ENCODE measurements at places on chromosomes 11 and 22.

DNA sequence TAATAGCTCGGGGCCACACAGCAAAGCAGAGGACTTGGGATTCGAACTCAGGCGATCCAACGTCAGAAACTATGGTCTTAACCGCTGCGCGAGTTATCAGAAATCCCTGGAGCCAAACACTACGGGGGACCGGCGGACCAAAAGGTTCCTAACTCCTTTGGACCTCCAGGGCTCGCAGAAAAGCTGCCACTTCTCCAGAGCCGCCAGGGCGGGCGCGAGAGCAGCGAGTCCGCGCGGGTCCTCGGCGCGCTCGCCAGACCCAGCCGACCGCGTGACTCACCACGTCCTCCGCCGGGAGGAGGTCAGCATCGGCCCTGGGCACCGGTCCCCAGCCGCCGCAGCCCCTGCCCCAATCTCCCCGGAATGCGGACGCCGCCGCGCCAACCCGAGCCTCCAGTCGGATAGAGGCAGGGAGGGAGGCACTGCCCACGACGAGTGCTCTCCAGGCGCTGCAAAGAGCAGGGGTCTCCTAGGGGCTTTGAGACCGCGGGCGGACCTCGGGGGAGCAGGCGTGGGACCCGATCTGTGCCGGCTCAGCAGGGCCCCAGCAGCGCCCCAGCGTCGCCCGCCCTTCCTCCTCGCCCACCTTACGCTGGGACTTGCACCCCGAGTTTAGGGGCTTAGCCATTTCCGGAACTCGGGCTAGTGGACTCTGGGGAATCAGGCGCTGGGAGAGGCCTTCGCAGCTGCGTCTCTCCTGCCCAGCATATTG, 6.2 kb upstream of the ALX4 start:
- no peak for DNase-seq

DNA sequence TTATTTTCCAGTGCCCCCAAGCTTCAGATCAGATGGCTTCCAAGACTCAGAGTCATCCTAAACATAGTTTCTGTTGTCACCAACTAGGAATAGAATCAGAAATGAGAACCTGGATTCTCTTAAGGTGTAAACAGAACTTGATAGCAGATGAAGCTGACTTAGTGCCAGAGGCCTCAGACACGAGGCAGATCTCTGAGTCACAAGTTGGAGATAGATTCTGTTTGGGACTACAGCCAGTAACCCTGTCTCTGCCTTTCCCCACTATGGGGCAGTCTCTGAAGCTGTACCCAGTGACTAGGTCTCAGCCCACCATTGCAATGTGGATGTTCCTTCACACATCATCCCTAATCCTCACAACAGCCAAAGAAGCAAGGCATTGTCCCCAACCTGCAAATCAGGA, 25.4 kb downstream of the NEU3 start:
- DNase-seq, result no peak

DNA sequence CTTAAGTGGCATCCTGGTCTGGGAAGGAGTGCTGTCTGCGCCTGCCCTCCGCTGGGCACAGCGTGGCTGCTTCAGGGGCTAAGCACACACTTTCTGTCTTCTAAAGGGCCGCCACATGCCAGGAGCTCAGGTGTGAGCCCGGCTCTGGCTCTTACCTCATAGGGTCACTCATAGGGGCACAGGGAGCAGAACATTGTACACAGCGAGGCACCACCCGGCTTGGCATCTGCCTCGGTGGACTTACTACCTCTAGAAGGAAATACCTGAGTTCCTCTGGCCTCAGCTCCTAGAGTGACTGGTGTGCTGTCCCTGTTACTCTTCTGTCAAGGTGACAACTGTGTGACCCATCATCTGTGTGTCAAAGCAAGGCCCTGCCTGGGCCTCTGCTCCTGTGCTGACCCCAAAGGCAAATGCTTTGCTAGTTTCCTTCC, 13.4 kb downstream of the NEAT1 start:
- no peak for DNase-seq

DNA sequence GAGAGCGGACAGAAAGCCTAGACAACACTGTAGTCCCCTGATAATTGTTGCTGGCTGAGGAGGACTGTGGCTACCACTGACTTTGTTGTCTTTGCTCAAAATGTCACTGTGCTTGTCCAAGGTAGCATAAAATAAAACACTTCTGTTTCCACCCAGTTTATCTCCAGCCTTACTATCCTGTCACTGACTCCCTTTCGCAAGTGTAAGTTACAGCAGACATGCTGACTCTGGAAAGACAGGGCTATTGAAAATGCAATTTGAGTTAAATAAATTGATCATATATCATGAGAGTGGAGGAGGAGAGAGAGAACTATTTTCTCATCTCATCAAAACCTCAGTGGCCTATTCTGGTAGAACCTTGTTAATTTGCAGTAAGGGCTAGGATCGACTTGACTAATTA, 138.0 kb upstream of the KIRREL3 start:
- no peak for DNase-seq

- no peak for DNase-seq
Measured at GRCh38 chr11:104164028-104164520, at the start of gene PDGFD. Gene PDGFD, minus strand, starts transcription at chr11:104164147.

- no peak for DNase-seq
Measured at GRCh38 chr22:17973217-17973616, 51.1 kb downstream of the MICAL3 start.

- no peak for DNase-seq
Measured at GRCh38 chr11:65430406-65431217, 8.0 kb downstream of the NEAT1 start.

GRCh38 chr11:72331761-72332160, 87.8 kb upstream of the PHOX2A start:
- no peak for DNase-seq

GRCh38 chr11:12802418-12803085, 128.3 kb downstream of the TEAD1 start:
- no peak for DNase-seq

- DNase-seq, result no peak
Measured at GRCh38 chr22:28329186-28330073, 350.2 kb downstream of the TTC28 start.

- DNase-seq, result no peak
Measured at GRCh38 chr11:73177380-73177777, 35.3 kb upstream of the FCHSD2 start.

- DNase-seq, result no peak
Measured at GRCh38 chr22:48699511-48699910, 1128.2 kb downstream of the BRD1 start.

- DNase-seq, result no peak
Measured at GRCh38 chr22:37326726-37327125, 44.4 kb downstream of the CYTH4 start.

- no peak for DNase-seq
Measured at GRCh38 chr11:111944139-111944538, 7.0 kb downstream of the DIXDC1 start.

GRCh38 chr11:70378506-70379134, 19.7 kb upstream of the CTTN start:
- no peak for DNase-seq

GRCh38 chr11:5605849-5606248, 9.4 kb downstream of the TRIM6 start:
- DNase-seq, result no peak

DNA sequence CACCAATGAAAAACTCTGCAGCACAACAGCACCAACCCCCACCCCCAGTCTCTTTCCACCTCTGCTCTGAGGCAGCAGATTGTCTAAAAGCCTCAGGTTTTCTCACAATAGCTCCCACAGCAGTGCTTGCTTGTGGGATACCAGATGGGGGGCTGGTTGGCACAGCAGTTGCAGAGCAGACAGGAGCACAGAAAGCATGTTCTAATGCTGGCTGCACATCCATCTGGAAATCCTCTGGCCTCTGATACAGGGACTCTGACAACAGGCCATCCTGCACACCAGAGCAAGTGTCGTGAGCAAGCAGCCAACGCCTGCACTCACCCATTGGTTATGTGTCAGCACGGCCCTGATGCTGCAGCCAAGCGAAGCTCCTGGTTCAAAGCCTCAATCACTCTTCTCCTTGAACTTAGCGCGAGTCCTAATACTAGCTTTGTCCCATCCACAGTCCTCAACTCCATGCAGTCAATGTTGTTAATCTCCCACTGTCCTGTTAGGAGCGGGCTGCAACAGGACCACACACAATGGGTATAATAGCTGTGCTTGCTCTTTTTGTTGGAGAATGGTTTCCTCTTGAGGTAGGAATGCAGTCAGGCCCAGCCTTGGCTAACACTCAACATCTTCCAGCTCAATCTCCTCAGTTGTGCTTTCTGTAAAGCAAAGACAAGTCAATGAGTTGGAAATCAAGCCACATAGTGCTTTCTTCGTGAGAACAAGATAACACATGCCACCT, 30.3 kb downstream of the VSTM5 start:
- DNase-seq, result no peak

DNA sequence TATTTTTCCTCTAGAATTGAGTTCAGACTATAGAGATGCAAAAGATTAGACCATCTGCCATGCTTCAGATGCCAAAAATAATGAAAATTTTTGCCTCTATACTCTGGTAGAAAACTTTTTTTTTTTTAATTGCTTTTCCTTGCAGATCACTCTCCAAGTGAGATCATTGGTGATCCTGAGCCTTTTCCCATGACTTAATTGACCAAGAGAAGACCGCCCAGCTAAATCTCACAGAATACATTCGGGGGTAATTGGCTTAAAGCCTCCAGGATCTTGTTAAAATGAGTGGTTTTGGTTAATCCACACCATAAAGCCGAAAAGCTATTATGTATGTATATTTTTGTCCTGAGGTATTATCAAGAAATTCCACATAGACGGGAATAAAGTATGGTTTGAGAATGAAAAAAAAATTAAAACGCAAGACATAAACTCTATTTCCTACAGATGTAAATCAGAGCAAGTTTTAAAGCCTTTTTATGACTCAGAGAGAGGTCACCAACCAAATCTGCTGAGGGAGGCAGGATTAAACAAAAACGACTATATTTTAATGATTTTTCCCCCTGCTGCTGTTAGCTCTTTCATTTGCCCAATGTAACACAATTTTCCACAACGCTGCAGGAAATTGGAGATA, 64.0 kb downstream of the PARVA start:
- no peak for DNase-seq

DNA sequence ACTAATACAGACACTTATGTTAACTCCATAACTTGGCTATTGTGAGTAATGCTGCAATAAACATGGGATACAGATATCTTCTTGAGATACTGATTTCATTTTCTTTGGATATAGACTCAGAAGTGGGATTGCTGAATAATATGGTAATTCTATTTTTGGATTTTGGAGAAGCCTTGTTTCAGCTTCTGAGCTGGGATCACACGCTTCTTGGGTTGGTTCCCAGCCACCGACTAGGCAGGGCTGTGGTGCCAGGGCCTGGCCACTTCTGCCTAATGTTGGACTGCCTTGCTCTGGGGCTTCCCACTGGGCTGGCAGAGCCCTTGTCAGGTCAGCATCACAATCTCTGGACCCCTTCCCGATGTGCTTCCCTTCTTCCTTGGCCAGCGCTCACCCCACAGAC, 14.0 kb upstream of the MCHR1 start:
- no peak for DNase-seq

DNA sequence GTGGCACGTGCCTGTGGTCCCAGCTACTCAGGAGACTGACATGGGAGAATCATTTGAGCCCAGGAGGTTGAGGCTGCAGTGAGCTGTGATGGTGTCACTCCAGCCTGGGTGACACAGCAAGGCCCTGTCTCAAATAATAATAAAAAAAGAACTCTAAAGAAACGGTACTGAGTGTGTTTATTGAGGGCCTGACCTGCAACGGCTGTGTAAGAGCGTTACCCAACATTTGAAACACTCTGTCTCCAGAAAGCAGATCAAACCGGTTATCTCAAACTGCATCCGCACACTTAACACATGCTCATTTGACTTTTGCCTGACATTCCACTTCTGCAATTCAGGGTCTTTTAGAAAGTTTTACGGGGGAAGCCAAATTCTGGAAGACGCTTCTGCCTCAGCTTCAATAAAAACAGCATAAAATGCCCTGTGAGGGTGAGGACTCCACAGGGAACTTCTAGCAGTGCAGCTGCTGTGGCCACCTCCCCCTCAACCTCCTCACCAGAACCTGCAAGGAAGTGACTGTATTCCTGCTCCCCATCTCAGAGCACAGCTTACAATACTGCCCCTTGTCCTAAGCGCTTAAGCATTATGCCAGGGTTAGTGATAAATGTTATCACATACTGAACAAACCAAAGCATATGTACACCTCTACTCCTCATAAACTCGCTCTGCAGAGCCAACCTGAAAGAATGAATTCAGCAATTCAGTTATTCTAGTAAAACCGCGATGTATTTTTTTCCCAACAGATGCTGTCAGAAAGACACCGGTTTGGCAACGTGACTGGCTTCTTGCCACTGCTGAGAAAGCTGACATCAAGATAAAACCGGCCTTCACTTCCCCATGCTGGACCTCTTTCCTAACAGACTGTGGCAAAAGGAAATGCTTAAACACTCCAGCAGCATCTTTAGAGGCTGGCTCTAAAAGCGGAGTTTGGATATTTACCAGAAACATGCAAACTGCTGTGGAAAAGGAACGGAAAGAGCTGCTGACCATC, 52.2 kb downstream of the PRDM10 start:
- DNase-seq, result no peak

GRCh38 chr22:40028098-40028425, 33.3 kb downstream of the FAM83F start:
- DNase-seq, result no peak

DNA sequence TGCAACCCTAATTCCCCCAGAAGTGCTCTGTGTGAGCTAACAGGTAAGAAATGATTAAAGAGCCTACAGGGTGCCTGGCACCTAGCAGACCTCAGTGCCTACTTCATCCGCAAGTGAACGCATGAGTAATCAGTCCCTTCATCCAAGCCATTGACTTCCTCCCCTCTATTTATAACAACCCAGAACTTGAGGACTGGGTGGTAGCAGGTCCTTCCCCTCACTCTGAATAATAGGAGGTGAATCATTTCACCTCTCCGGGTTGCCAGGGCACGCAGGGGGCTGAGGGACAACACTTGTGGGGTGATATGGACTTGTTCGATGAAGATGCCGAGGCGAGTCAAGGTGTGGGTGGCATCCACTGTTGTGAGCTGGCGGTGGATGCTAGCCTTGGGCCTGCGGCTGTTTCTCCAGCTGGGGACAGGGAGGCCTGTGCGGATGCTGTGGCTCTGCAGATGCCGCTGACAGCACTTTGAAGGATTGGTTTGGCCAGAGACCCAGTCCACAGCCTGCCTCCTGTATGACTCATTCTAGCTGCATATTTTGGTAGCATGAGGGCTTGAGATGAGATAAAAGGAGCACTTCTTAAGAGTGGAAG, 11.7 kb upstream of the SORL1-AS1 start:
- peak; percentile 36 for DNase-seq

GRCh38 chr11:69940246-69940610, 121.0 kb upstream of the FGF3 start:
- DNase-seq, result no peak

DNA sequence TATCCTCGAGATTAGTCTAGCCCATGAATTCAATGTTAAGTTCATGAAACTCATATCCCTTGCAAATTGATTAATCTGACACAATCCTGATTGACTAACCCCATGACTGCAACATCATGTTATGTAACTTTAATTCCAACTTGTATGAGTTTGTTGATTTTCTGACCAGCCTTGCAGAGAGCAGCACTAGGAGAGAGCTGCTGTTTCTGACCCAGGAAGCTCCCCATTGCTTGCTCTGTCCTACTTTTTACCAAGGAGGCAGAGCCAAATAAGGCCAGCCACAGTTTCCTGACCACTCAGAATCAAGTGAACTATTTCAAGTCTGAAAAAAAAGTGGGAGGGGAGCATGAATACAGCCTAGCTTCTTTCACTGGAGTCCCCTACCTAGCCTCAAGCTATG, 13.2 kb downstream of the MPZL3 start:
- no peak for DNase-seq

Data from stimulated activated naive CD4-positive, alpha-beta T cell (primary cell).